ENCODE measurements at places on chromosomes 1 and 21.

DNA sequence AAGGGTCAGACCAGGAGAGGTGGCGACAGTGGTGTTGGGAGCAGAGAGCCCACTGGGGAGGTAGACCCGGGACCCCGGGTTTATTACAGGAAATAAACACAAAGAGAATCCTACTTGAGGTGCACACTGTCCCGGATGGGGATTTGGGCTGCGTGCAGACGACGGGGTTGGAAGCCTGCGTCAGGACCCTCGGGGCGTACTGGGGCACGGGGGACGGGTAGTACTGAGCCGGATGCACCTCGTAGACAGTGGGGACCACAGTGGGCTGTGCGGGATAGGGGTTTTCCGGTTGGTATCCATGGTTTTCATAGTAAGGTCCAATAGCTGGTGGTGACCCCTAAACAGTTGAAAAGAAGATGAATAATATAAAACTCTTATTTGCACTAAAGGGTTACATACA, 13.7 kb downstream of the TMPRSS2 start:
- DNase-seq: no peak

DNA sequence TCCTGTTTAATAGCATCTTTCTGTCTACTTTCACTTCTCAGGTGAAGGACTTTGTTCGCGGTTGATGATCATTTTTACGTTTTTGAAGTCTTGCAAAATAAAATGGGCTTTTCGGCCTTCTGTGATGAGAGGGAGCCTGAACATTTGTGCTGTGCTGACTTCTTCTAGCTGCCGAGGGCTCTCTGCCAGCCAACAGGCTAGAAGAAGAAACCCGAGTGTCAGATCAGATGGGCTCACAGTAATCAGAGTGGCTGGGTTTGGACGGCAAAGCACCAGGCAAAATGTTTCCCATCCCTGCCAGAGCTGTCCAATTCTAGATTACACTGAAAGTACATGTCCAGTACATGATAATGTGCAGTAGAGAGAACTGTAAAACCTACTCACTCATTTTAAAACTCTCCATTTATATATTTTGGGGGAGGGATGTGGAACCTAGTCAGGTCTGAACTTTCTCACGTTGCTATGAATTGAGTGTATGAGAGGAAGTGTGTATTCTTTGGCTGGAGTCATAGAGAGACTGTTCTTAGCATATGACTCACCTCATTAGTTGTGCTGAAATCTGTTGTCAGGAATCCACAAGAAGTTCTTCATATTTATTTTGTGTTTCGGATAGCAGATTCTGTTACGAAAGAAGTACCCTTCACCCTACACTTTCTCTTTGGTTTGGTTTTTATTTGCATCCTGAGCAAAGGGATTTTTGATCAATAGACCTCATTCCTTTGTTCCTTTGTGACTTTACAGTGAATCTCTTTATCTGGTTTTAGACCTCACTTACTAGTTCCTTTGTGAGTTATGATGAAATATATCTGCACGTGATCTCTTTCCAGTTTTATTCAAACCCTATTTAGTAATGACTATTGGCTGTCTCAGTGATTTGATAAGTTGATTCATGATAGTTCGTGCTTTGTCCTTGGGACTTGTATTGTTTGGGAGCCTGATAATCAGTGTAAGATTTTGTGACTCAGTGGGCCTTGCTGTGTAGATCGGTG, 4.8 kb downstream of the ATP1A1 start:
- peak; percentile 87 for DNase-seq

DNA sequence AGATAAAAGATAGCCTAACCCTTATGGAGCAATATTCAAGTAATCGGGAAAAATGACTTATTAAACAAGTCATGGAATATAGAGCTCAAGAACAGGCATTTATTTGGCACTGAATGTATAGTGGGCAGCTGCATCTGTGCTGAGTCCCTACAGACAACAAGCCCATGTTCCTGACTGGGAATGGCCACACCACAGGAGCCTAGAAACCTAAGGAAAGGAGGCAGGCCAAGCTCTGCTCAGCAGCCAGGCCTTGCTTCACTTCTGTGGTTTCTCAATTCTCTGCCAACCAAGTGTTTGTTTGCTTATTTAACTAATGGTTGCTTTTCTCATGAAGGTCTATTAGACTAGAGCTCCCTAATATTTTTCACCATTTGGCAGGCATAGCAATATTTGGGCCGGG, 21.5 kb downstream of the AK2 start:
- no peak for DNase-seq

DNA sequence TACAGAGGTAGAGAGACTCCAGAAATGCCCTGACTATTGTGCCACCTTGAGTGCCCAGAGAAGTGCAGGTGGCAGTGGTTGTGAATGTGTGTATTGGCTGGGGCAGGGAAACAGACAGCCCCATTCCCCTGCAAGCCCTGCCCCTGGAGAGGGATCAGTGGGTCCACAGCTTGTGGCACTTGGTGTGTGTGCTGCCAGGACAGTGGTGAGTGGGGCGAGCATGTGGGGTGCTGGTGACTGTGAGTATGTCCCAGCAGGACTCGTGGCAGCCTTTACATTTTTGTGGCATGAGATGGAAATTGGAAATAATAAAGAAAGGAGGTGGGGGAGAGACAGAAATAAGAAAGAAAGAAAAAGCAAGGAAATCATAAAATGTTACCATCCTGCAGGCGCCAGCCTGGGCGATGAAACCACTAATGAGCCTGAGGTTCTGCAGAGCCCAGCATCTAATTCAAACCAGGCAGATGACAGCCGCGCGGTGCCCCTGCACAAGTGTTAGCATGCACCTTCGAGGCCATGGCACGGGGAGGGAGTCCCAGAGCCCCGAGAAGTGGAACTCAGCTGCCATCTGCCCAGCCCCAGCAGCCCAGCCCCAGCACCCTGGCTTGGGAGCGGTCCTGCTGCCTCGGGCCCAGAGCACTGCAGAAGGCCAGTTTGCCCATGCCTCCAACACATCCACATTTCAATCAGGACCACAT, 49.1 kb upstream of the ZBTB40 start:
- DNase-seq: no peak

GRCh38 chr21:38242061-38242460, 14.7 kb upstream of the KCNJ15 start:
- DNase-seq: no peak

- DNase-seq: no peak
These were observed 3.5 kb upstream of the C1orf52 start for GRCh38 chr1:85262985-85263384.

DNA sequence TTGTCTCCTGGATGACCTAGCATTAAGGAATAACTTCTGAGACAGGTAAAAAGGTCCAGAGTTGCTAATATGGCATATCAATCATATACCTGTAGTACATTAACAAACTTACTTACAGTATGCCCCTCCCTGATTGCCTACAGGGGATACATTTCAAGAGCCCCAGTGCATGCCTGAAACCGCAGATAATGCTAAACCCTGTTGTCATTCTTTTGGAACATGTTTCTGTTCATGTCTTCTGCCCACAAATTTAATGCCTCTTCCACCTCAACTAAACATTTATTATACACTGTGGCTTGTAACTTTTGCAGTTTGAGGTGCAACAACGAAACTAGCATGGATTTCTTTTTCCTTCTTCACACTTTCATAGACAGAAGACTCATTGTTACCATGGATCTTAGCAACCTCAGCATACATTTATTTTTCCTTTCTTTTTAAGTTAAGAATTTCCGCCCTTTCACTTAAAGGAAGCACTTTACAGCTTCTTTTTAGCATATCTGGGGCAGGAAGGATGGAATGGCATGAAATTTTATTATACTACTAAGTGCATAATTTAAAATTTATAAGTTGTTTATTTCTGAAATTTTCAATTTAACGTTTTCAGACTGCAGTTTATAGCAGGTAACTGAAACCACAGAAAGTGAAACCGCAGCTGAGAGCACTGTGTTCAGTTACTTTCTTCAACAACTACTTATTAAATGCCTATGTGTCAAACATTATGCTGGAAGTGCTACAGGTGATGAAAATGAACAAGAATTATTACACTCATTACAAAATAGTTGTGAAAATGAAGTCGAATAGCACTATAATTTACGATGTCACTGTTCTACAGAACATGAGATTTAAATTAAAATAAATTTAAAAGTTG, 25.3 kb downstream of the F13B start:
- no peak for DNase-seq

DNA sequence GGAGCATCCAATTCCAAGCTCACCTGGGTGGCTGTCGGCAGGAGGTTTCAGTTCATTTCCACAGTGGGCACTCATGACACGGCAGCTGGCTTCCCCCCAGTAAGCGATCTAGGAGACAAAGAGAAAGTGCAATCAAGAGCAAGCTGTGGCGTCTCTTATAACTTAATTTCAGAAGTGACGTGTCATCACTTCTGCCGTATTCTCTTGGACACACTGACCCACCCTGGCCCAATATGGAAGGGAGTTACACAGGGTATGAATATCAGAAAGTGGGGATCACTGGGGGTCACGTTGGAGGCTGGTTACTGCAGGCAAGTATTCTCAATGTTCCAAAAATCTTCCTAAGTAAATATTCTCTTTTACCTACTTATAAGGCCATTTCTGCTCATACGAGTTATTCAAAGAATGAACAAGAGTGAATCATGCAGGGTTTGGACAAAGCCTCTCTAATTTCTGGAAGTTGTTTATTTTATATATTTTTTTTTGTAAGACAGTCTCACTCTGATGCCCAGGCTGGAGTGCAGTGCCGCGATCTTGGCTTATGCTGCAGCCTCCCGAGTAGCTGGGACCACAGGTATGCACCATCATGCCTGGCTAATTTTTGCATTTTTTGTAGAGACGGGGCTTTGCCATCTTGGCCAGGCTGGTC, 46.5 kb upstream of the GREM2 start:
- no peak for DNase-seq

DNA sequence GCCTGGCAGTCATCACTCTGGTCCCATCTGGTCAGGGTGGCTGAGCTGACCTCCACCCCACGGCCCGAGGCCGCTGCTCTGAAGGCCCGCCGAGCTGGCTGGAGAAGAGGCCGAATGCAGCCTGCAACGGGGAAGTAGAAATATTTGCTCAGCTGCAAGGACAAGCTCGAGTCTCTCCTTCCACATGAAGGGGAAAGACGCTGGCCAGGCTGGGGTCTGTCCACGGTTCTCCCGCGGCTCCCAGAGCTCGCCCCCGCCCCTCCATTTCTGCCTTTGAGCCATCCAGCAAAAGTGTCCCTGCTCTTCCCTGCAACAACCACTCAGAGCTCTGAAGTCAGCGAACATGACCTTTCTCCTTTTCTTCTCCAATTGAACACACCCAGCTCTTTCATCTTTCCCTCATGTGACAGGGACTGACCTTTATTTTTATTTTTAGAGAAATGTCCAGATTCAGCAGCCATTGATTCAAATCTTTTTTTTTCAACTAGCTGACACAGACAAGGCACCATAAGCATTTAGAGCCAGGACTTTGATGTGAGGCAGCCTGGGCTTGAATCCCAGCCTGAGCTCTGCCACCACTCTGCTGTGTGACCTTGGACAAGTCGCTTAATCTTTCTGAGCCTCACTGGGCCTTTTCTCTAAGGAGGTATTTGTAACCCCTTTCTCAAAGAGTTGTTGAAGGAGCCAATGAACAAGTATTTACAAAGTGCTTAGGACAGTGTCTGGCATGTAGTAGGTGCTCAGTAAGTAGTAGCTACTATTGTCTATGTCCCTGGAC, 149.3 kb upstream of the WNT4 start:
- no peak for DNase-seq

DNA sequence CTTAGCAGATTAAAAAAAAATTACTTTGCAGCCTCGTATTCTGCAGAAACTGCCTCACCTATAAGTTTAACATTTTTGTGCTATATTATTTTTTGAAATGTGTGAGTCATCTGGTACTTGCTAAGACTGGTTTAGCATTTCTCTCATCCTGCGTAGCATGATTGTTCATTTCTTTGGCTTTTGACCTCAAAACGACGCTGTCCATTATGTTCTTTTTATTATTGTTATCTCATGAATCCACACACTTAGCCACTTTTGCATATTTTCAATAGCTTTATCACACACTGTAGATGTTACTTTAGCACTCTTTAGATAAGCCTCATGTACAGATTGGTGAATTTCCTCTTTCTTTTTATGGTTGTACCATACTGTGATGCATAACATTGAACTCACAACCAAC, 1004.9 kb upstream of the NCAM2 start:
- DNase-seq: no peak

DNA sequence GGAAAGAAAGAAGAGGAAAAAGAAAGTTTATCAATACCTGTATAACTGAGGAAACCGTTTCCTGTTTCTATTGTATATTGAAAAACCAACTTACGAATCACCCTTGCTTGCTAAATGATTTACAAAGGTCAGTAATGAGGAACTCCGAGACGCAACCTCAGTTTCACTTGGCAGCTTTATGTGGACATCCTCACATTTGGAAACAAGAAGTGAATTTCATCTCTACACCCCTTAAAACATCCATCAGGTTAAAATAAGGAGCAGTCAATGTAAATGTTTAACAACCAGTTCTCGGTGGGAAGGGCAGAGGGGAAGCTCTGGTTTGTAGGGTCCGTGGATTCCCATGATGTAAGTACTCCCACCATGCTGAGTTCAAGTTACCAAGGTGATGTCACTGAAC, 481.7 kb upstream of the RUNX1 start:
- DNase-seq: no peak

- DNase-seq: no peak
These were observed 16.0 kb downstream of the HHAT start for GRCh38 chr1:210344706-210345105.

DNA sequence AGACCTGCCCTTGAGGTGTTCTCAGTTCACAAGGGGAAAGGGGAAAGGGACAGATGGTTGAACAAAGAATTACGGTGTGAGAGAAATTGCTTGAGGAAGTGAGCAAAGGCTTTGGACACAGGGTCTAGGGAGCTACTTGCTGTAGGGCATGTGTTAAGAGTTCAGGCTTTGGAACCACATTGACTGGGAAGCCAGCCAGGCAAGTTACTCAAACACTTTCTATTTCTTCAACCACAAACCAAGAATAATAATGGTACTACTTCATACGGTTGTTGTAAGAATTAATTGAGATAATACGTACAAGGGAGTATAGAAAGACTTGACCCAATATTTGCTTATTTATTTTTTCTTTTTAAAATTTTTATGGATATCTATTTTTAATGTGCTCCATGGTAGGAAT, 26.6 kb downstream of the AK4 start:
- peak; percentile 92 for DNase-seq

DNA sequence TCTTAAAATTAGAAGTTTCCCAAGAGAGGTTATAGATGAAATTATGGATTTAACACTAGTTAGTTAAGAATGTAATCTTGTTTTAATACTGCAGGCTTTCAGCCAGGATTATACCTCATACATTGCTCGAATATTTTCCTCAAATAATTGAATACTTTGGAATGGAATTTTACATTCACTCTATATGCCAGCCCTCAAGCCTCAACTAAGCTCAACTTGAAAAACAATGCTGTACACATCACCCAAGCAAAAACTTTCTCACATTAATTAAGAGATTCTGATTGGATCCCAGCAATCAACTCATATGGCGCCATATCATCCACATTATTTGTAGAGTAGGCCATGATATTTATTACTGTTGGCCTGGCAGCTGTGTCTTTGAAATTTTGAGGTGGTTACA, 710.7 kb upstream of the ADAMTS5 start:
- no peak for DNase-seq

- no peak for DNase-seq
These were observed 13.9 kb downstream of the TPM3 start for GRCh38 chr1:154178013-154178412.
